Fibroblast of skin of scalp (primary cell): ENCODE measurements at places on chromosomes 12 and 14.

DNA sequence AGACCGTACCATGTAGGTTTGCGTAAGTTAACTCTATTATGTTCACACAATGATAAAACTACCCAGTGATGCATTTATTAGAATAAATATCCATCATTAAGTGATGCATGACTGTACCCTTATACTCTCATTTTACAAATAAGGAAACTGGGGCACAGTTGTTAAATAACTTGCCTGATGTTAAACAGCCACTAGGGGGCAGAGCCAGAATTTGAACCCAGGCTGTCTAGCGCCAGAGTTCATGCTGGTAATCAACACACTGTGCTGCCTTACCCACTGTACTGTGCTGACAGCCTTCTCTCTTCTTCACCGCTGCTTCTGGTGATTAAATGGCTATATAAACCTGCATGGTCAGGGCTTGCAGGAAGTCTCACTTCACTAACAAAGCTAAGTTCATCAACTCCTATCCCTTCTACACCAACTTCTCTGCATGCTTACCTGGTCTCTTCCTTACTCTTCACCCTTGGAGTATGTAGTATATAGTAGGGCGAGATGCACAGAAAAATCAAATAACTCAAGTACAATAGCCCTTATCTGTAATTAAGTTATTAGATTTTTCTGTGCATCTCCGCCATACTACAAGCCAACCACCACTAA is 43.6 kb upstream of the APPL2 start:
- DNase-seq, result peak; percentile 60

- no peak for DNase-seq
Measured at GRCh38 chr14:53333809-53334208, 180.7 kb upstream of the DDHD1 start.

DNA sequence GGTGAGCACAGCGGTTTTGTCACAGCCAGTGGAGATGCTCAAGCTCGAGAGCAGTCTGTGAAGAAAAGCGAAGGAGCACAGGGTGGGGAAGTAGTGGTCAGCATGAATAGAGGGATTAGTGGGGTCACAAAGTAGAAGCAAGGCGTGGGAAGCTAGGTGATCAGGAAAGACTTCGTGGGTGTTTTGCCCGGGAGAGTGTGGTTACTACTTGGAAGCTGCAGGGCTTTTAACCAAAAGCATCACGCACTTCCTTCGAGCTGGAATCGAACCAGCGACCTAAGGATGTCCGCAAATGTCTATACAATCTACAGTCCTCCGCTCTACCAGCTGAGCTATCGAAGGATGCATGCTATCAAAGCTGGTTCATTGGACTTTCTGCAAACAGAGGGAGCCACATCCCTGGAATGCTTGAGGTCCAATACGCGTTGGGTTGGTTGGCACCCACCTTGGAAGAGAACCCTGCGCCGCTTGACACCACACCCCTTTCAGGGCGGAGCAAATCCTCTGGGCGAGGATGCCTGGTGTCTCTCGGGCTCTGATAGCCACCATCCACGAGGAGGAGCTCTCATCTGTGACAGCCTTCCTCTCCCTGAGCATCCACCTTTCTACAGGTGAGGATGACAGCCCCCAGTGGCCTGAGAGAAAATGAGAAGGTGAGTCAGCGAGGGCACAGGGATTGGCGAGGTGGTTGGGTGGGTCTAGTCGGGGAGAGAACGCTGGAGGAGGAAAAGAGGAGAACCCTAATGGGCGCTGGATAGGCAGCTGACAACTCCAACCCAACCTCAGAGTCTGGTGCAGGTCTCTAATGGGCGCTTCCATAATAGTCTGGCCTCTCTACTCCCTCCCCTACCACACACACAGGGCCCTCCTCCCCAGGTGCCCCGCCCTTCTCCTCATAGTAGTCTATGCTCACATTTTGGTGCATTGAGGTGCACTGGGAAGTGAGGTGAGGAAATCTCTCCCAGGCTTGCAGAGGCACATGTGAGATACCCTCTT is 16.0 kb upstream of the OR6S1 start:
- DNase-seq, result no peak

GRCh38 chr14:92573761-92574498 is 60.3 kb downstream of the RIN3 start:
- DNase-seq, result no peak

DNA sequence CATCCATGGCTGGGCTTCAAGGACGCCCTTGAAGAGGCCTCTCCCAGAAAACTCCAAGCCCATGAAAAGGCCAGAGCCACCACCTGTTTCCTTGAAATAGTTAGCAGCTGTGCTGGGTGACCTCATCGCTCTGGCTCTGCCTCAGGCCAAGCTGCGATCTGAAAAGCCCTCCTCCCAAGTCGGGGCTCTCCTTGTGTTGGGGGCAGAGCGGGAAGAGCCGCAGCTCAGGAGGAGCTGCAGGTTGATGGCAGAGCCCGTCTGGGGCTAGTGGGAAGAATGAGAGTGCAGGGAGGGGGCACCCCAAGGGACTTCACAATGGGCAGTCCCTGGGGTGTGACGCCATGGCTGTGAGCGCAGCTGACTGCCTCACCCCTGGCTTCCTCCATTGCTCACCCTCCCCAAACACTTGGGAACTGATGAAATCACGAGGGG is 50.0 kb upstream of the STON2 start:
- no peak for DNase-seq

GRCh38 chr12:49036029-49036428 is 17.5 kb upstream of the PRKAG1 start:
- DNase-seq, result no peak

- DNase-seq, result no peak
Measured at GRCh38 chr12:5817246-5817645, 127.8 kb downstream of the ANO2 start.

DNA sequence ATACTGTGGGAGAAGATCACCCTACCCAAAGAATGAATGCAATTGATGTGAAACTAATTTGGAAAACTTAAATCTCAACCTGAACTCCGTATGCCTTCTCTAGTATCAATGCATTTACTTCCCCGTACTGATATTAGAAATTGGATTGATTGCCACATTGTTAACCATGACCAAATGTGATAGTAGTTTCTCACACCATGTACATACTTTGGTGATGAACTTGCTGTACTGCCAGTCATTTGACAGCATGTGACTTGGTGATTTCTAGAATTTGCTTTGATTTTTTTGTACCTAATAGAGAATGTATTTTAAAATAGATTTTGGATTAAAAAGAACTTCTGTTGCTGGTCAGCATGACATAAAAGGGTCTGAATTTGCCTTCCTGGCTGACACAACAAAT is 579.8 kb upstream of the TMEM132C start:
- DNase-seq, result no peak

GRCh38 chr14:76718306-76719040 is 42.8 kb upstream of the VASH1 start:
- no peak for DNase-seq

DNA sequence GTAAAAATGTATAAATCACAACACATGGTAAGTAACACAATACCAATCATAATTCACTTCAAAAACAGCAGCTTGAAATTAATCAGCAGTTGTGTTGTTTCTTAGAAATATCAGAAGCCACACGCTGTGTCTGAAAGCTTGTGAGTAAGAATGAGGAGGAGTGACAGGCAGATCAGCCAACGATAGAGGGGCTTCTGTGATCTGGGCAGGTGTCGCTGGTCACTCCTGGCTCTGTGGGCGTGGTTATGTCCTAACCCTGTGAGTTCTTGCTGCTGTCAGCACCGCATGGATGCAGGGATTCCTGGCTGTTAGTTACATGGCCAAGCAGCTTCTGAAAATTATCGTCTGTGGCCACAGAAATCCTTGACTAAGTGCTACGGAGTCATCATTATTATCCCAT is 123.4 kb downstream of the SLC25A47 start:
- DNase-seq, result no peak

DNA sequence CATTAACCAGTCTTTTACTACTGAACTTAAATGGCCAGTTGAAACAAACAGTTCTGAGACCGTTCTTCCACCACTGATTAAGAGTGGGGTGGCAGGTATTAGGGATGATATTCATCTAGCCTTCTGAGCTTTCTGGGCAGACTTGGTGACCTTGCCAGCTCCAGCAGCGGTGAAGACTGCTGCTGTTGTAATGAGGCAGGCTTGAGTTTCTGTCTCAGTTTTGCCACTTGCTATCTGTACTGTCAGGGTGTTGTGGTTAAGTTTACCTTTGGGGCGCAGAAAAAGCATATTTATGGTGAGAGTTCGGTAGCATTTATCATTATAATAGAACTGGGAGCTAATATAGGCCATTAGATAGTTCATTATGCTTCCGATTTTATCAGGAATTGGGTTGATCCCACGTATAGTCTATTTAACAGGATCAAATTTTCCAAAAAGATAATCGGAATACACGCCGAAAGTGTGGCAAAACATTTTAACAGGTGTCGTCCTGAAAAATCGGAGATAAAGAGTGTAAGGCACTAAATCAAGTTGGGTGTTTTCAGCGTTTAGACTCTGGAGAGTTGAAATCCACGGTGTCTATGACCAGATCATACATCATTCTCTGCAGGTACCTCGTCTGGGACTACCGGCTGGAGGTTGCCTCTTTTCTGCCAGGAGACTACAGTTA is 688 bp upstream of the NECAP1 start:
- no peak for DNase-seq

- peak; percentile 35 for DNase-seq
Measured at GRCh38 chr12:45713078-45713477, 16.4 kb upstream of the ARID2 start.

- DNase-seq, result no peak
Measured at GRCh38 chr12:28209782-28210181, 19.5 kb downstream of the CCDC91 start.

DNA sequence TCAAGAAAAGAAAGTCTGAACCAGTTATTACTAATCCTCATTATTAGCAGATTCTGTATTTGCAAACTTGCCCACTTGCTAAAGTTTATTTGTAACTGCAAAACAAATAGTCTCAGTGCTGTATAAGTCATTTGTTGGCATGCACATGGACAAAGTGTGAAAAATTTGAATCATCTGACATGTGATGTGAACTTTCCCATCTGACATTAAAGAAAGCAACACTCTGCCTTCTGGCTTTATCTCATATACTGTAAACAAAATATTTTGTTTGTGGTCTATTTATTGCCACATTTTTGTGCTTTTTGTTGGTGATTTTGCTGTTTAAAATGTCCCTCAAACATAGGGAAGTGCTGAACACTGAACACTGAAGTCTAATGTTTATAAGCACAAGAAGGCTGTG is 513.8 kb downstream of the RPL10L start:
- no peak for DNase-seq

GRCh38 chr12:116313194-116313927 is 35.9 kb upstream of the MED13L start:
- no peak for DNase-seq

DNA sequence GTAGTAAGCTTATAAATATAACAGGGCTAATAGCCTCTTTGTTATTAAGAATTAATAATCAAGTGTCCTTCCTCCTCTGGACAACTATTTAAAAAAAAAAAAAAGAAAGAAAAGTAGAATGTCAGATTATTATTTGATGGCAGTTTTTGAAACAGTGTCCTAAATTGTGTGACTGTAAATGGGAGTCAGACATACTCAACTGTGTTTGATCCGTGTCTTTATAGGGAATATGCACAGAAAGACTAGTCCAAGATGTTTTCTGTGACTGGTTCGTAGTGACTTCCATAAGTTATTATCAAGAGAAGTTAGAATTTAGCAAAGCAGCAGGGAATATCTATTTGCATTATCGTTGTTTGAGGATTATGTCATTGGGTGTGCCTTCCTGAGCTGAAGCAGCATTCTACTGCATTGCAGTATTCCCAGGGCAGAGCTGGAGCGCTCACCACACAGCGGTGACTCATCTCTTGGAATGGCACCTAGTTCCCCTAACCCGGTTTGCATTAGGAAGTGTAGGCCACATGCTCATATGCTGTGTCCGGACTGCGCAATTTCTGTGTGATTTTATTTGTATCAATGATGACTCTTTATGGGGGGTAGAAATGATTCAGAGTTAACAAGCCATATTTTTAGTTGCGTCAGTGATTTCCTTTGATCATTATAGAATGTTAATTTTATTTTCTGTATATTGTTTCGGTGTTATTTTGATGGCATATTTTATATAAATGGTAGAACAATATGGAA is 7.9 kb downstream of the DYNC1H1 start:
- peak; percentile 100 for DNase-seq

DNA sequence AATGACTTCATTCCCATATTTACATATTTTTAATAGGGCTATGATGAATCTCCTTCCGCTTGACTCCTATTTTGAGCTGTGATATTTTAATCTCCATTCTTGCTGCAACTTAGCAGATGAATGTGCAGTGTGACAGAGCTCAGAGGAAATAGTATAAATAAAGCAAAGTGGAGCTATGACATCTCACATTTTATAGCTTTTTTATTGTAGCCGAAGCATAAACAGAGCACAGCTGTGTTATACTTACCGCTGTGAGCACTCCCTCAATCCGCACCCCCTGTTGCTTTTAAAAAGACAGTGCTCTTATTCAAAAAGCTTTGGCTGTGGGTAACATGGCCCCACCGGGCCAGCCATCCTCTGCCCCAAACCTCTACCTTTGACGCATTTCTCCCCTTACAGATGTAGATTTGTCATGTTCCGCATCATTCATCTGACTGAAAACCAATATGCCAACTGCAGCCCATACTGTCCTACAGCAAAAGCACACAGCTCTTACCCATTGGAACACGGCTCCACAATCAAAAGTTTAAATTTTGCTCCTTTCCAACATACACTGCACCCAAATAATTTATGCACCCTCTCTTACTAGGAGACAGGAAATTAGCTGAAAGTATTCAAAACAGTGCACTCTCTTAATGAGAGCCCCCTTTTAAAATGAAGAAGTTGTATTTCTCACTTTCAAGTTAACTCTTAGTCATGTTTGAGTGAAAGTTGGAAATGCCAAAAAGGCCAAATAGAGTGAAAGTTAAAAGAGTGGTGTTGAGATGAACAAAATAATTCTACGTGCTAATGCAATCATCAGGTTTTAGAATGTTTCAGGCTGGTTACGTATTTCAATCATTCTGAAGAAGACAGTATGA is 429.3 kb upstream of the SOX5 start:
- peak; percentile 32 for DNase-seq

DNA sequence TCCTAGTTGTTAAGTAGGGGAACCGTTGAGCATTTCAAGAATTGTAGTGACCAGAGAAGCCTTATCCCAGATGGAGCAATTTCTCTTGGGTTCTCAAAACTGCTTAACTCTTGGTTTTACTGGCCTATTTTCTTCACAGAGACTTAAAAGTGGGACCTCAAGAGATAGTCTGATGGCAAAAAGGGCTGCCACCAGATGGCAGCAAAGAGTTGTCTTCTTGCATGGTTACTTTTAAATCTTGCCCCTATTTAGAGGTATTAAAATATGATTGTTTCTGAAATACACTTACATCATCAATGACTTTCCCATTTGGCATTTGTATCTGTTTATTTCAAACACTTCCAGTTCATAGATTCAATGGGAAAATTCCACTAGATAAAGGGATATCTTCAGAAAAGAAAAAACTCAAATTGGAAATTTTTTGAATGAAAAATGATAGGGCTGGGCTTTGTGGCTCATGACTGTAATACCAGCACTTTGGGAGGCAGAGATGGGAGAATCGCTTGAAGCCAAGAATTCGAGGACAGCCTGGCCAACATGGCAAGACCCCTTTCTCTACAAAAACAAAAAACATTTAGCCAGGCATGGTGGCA is 69.9 kb upstream of the CNTN1 start:
- peak; percentile 44 for DNase-seq

- DNase-seq, result no peak
Measured at GRCh38 chr14:77746064-77746702, 14.8 kb downstream of the SNW1 start.
